ENCODE measurements at places on chromosomes 5 and 9.

- no peak for DNase-seq
Observed at GRCh38 chr5:97666783-97667182, 483.7 kb upstream of the RIOK2 start.

DNA sequence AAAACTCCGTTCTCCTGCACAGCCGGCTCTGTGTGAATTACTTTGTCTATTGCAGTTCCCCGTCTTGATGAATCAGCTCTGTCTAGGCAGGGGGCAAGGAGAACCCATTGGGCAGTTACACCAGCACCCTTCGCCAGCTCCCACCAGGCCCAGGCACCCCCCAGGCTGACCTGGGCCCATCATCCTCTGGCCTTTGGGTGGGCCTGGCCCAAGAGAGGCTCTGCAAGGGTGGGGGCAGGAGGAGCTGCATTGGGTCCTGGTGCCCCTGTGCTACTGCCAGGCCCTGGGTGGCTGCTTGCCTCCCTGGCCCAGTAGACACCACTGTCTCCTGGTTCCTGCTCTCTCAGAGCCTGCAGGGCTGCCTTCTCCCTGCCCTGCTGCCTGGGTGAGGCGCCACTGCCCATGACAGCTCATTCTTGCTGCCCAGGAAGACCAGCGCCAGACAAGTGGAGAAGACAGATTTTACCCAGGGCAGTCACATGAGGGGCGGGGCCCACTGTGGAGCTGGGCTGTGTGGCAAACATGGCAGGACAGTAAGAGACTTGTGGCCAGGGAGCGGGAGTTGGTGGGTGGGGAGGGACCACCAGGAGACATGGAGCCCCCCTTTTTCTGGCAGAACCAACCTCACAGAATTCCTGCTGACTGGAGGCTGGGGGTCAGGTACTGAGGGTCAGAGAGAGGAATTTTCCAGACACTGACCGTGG, 67.2 kb downstream of the MRPL36 start:
- DNase-seq = peak; percentile 1

DNA sequence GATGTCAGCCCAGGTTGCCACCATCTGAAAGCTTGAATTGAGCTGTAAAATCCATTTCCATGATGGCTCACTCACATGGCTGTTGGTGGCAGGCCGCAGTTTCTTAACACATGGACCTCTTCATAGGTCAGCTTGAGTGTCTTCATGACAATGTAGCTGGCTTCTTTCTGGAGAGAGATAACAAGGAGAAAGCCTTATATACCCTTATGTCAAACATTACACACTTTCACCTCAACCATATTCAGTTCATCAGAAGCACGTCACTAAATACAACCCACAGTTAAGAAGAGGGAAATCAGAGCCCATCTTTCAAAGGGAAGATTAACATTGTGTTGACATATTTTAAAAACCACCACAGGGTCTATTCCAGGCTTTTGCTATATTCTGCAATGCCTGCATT, 604.4 kb downstream of the PRELID2 start:
- DNase-seq = no peak

- DNase-seq = no peak
Observed at GRCh38 chr5:136042665-136043121, 13.9 kb downstream of the TGFBI start.

DNA sequence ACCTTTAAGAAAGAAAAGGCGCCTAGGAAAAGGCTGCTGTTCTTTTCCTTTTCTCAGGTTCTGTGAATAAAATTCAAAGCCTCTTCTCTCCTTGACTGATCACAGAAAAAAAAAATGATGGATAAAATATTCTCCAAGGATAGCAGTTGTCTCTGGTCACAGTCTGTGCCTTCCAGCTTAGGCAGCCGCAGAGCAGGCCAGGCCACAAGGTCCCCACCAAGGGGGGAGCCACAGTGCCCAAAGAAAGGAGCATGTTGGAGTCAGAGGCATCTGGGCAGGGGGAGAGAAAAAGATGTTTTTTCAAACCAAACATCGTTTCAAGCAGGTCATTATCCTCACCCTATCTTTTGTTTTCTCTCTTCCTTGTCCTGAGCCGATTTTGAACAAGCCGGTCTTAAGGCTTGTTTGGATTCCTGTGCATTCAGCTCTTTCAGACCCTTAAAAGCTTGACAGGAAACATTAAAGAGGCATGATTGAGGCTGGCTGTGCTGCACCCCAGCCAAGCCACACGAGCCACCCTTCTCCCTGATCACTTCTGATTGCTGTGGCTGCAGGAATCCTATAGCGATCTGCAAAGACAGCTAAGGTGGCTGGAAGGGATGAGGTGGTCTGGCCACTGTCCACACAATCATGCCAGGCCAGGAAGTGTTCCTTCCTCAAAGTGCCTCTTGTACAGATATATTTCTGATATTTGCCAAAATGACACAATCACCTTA, 284.6 kb upstream of the TLE4 start:
- DNase-seq = no peak

DNA sequence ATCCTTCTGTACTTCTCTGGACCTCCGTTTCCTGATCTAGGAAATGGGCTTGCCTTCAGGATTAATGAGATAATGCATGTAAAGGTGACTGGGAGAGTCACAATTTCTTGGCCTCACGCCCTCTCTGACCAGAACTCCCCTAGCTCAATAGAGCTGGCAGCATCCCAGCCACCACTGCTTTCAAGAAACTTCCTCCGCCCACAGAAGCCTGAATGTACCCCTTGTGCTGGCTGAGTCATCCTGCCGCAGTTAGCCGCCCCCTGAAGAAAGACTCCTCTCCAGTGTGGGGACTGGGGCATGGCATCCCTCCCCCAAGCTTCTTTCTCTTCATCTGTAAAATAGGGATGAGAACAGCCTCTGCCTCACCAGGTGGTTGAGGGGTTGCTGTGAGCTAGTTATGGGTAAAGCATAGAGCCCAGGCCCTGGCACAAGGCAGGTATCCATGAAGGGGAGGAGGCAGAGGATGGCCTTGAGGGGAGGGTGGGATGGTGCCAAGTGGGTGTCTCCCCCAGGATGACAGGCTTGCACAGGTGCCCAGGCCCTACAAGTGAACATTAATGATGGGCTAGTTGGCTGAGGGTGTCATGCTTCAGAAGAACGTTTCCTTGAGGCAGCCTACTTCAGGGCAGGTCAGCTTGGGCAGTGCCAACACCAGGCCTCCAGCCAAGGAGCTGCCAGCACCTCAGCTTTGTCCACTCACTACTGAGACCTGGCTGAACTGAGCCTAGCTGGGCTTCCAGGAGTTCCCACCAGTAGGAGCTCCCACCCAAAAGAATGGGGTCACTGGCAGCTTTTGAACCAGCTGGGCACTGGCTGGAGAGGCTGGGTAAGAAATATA, 3.4 kb downstream of the PDLIM4 start:
- DNase-seq = no peak

All from ELF-1 (cell line).